ENCODE measurements at places on chromosomes 13 and 19.
A peak's percentile ranks its signal among the peaks of the same experiment; 100 is the strongest.

DNA sequence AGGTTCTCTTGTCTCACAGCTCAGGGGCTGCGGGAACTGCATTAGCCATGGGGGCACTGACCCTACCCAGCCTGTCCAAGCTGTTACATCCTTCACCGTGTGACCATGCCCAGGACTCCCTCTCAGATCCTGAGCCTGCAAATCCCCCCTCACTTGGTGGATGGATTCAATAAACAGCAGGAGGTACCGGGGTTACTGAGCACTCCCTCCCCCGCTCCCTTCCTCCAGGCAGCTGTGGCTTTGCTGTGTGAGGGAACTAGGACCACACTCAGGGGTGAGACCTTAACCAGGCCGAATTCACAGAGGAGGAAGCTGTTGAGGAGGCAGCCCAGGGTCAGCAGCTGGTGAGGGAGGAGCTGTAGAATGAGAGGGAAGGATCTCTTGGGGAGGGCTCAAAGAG lies 27.0 kb upstream of the CEACAM1 start:
- no peak overlapping the region for H3K4me3 ChIP-seq
- no peaks in the 10 kb centered on the region for H3K36me3 ChIP-seq
- no peak for DNase-seq
- no peaks in the 10 kb centered on the region for H3K4me1 ChIP-seq
- no peaks in the 10 kb centered on the region for H3K27me3 ChIP-seq
- H3K27ac ChIP-seq = no peak overlapping the region

DNA sequence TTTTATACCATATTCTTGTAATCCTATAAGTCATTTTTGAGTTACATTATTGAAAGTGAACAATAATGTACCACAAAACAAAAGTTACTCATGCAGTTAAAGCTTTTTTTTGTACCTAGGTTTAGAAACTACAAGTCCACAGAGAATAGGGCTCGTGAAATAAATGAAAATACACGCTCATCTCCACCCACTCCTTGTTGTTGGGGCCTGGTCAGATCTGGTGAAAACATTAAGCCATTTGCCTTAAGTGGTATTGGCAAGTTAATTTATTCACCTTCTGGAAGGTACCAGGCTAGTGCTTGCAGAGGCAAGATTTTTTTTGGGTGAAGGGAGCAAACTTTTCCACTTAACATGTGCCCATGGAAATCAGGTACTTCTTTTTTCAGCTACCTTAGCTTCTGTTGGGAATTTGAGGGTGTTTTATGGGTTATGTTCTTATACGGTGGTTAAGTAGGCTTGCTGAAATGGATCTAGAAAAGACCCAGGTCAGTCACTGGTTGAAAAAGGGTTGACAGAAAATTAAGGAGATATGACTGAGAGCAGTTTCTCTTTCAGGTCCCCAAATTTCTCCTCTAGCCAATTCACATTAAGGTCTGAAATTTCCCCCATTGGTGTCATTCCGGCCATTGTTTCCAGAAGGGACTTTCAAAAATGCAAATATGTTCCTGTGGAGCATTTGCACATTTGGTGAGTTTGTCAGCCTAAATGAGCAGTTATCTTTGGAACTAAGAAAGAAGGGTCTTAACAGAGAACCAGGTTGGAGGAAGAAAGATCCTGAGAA lies 143.3 kb downstream of the KCNRG start:
- H3K4me1 ChIP-seq = peaks cover 4% of the 10 kb centered on the region
- no peaks in the 10 kb centered on the region for H3K27me3 ChIP-seq
- no peak overlapping the region for H3K4me3 ChIP-seq
- H3K27ac ChIP-seq = no peak overlapping the region
- H3K36me3 ChIP-seq = no peaks in the 10 kb centered on the region

GRCh38 chr19:29233591-29233990 lies 20.6 kb upstream of the UQCRFS1 start:
- H3K4me1 ChIP-seq = no peaks in the 10 kb centered on the region
- H3K4me3 ChIP-seq = no peak overlapping the region
- no peak for DNase-seq
- no peak overlapping the region for H3K27ac ChIP-seq

DNA sequence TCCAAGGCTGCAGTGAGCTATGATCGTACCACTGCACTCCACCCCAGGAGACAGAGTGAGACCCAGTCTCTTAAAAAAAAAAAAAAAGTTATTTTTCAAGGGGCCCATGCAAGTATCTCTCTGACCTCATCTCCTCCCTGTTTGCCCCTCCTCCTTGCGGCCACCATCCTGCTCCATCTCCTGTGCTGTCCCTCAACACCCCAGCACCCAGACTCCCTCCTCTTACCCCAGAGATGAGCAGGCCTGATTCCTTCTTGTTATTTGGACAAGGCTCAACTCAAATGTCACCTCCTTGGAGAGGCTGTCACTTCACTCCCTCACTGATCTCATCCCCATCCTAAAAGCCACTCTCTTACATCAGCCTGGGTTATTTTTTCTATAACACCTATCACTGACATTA lies 4.4 kb downstream of the RYR1 start:
- H3K4me1 ChIP-seq = no peaks in the 10 kb centered on the region
- no peaks in the 10 kb centered on the region for H3K36me3 ChIP-seq
- no peak for DNase-seq
- H3K4me3 ChIP-seq = no peak overlapping the region

GRCh38 chr13:91017031-91017668 lies 330.3 kb upstream of the MIR17HG start:
- H3K4me1 ChIP-seq = no peaks in the 10 kb centered on the region
- H3K27me3 ChIP-seq = no peaks in the 10 kb centered on the region
- no peak overlapping the region for H3K27ac ChIP-seq
- H3K4me3 ChIP-seq = no peak overlapping the region

DNA sequence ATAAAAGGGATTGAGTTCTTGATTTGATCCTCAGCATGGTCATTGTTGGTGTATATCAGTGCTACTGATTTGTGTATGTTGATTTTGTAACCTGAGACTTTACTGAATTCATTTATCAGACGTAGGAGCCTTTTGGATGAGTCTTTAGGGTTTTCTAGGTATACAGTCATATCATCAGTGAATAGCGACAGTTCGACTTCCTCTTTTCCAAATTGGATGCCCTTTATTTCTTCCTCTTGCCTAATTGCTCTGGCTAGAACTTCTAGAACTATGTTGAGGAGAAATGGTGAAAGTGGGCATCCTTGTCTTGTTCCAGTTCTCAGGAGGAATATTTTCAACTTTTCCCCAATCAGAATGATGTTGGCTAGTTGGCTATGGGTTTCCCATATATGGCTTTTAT lies 27.0 kb downstream of the POMP start:
- DNase-seq = no peak
- no peak overlapping the region for H3K27ac ChIP-seq
- no peaks in the 10 kb centered on the region for H3K36me3 ChIP-seq
- H3K4me3 ChIP-seq = no peak overlapping the region

- H3K4me1 ChIP-seq = no peaks in the 10 kb centered on the region
- H3K27me3 ChIP-seq = no peaks in the 10 kb centered on the region
- H3K27ac ChIP-seq = no peak overlapping the region
- no peak for DNase-seq
- H3K36me3 ChIP-seq = no peaks in the 10 kb centered on the region
- no peak overlapping the region for H3K4me3 ChIP-seq
Measured at GRCh38 chr13:94656766-94657165, 55.1 kb downstream of the GPR180 start.

DNA sequence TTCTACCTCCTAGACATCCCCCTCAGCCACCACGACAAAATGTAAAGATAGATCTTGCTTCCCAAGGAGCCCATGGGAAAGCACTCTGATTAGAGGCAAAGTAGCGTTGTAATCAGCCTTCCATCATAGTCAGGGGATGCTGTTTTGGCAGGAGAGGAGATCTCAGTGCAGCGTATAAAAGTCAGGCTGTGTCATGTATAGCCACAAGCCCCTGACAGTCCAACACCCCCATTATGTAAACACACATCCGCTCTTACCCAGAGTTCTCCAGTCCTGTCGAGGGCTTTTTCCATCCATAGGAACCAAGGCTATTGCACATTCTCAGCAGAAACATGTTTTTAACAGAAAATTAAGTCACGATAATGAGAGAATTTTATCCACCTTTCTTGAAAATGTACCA lies 156.3 kb downstream of the CYSLTR2 start:
- H3K27ac ChIP-seq = no peak overlapping the region
- no peak for DNase-seq
- no peaks in the 10 kb centered on the region for H3K4me1 ChIP-seq
- no peaks in the 10 kb centered on the region for H3K36me3 ChIP-seq
- H3K4me3 ChIP-seq = no peak overlapping the region

DNA sequence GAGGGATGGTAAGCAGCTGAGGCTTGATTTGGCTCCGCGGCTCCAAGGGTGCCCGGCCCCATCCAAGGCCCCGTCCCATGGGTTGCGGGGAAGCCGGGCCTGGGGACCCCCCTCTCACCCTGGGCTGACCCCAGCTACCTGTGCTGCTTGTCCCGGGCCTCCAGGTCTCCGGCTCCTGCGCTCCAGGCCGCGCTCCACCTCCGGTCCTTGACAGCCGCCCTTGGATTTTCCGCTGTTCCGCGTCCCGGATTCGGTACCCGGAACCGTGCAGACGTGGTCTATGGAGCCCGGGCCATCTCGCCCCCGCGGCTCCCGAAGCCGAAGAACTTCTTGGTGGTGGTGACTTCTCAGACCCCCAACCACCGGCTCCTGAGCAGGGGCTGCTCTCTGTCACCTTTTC lies 48.3 kb upstream of the C1QTNF9B start:
- no peaks in the 10 kb centered on the region for H3K36me3 ChIP-seq
- no peak overlapping the region for H3K4me3 ChIP-seq
- no peaks in the 10 kb centered on the region for H3K4me1 ChIP-seq
- DNase-seq = no peak
- peaks cover 8% of the 10 kb centered on the region for H3K27me3 ChIP-seq
- H3K27ac ChIP-seq = no peak overlapping the region

GRCh38 chr19:29640231-29640630 lies 25.0 kb upstream of the PLEKHF1 start:
- no peaks in the 10 kb centered on the region for H3K36me3 ChIP-seq
- no peaks in the 10 kb centered on the region for H3K27me3 ChIP-seq
- H3K4me3 ChIP-seq = no peak overlapping the region
- no peak overlapping the region for H3K27ac ChIP-seq
- H3K4me1 ChIP-seq = peaks cover 1% of the 10 kb centered on the region

DNA sequence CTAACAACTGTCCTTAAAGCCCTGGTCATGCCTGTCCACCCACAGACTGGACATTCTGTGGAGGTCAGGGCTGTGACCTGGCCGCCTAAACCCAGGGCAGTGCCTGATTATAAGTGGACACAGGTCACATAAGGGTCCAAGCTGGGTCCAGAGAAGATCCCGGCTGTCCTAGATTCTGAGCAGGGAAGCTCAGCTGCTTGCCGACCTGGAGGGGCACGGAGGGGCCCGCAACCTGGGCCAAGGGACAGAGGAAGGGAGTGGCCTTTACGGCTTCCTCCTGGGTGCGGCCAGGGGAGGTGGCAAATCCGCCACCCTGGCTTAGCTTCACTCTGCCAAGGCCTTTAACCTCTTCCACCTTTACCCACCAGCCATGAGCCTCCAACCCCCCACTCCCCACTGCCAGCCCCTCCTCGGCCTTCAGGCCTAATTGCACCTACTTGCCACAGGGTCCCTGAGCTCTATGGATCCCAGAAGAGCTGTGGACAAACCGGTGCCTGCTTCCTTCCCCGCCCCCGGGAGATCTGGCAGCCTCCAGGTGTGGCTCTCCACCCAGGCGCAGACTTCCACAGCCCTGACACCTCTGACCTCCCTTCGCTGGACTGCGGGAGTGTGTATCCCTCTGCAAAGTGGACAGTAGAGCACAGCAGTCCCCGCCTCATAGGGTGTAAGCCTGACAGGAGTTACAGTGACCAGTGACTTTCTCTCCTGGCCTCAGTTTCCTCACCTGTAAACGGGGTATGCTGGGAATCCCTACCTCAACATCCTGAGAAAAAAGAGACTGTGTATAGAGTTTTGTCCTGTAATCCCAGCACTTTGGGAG lies 1.7 kb downstream of the CD320 start:
- peak overlapping the region; percentile 86 for H3K27ac ChIP-seq
- no peak overlapping the region for H3K4me3 ChIP-seq
- H3K27me3 ChIP-seq = no peaks in the 10 kb centered on the region
- H3K4me1 ChIP-seq = peaks cover 11% of the 10 kb centered on the region
- no peak for DNase-seq

- H3K36me3 ChIP-seq = no peaks in the 10 kb centered on the region
- no peak overlapping the region for H3K27ac ChIP-seq
- H3K4me3 ChIP-seq = no peak overlapping the region
- no peak for DNase-seq
- no peaks in the 10 kb centered on the region for H3K4me1 ChIP-seq
- no peaks in the 10 kb centered on the region for H3K27me3 ChIP-seq
Measured at GRCh38 chr13:111549464-111549863, 229.0 kb downstream of the TEX29 start.

DNA sequence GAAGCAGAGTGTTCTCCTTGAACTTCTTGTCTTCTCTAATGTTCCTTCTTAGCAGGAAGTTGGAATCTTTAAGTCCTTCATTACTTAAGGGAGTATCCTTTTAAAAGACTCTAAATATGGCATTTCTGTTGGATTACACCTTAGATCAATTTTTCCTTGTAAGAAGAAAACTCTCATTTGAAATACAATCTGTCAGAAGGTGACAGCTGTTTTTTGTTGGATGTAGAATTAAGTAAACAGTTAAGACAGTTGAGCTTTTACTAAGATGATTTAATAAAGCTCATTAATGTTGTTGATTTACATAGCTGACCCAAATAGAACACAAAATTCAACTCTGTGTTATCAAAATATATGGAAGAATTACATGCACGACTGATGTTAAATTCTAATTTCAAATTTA lies 16.7 kb upstream of the MBNL2 start:
- peak overlapping the region; percentile 83 for H3K27ac ChIP-seq
- DNase-seq = no peak
- no peak overlapping the region for H3K4me3 ChIP-seq
- no peaks in the 10 kb centered on the region for H3K36me3 ChIP-seq
- H3K27me3 ChIP-seq = no peaks in the 10 kb centered on the region
- H3K4me1 ChIP-seq = peaks cover 11% of the 10 kb centered on the region

DNA sequence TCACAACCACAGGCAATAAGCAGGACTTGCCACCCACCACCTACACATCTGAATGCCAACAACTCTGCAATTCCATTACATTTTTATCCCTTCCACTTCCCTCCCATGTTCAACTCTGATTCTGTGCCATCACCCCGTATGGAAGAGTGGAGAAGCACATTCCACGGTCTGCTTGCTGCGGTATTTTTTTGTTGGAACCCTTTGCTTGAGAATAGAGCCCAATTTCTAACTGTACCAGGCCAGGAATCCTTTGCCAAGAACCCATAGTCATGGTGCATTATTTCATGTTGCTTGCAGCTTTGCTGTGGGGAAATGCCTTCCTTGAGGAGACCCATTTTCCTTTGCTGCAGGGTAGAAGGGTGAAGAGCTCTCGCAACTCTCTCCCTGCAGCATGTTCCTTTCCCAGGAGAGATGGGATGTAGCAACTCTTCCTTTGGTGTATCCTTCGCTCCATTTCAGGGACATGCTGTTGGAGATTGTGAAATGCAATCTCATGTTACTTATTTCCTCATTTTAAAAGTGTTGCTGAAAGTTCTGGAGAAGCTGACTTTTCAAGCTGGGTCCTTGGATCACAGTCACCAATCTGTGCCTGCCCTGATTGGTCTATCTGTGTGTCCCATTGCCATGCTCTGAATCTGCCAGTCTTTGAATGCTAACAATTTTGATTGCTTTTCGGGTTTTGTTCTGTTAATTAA lies 69.8 kb upstream of the STARD13 start:
- H3K4me3 ChIP-seq = no peak overlapping the region
- H3K4me1 ChIP-seq = no peaks in the 10 kb centered on the region
- H3K36me3 ChIP-seq = no peaks in the 10 kb centered on the region
- peaks cover 2% of the 10 kb centered on the region for H3K27me3 ChIP-seq
- no peak overlapping the region for H3K27ac ChIP-seq

- no peaks in the 10 kb centered on the region for H3K27me3 ChIP-seq
- no peak for DNase-seq
- H3K4me3 ChIP-seq = no peak overlapping the region
- no peaks in the 10 kb centered on the region for H3K36me3 ChIP-seq
Measured at GRCh38 chr13:85186356-85187045, 612.7 kb downstream of the SLITRK6 start.
